ENCODE measurements at places on chromosomes 12 and 14.
A peak's percentile ranks its signal among the peaks of the same experiment; 100 is the strongest.

DNA sequence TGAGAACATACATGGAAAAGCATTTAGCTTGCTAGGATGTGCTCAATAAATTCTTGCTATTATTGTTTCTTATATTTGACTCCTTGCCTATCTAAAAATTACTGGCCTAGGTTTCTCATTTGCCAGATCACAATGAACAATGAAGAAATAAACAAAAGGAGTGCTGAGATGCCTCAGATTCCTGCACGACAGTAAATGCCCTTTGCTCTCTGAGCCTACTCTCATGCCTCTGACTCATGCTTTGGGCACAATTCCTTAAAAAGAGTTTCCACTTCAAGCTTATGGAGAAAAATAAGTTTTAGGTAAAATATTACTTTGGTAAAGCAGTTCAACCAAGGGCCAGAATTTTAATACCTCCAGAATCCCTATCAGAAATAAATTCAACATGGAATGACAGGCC is 30.9 kb downstream of the GRIN2B start:
- DNase-seq, result no peak

DNA sequence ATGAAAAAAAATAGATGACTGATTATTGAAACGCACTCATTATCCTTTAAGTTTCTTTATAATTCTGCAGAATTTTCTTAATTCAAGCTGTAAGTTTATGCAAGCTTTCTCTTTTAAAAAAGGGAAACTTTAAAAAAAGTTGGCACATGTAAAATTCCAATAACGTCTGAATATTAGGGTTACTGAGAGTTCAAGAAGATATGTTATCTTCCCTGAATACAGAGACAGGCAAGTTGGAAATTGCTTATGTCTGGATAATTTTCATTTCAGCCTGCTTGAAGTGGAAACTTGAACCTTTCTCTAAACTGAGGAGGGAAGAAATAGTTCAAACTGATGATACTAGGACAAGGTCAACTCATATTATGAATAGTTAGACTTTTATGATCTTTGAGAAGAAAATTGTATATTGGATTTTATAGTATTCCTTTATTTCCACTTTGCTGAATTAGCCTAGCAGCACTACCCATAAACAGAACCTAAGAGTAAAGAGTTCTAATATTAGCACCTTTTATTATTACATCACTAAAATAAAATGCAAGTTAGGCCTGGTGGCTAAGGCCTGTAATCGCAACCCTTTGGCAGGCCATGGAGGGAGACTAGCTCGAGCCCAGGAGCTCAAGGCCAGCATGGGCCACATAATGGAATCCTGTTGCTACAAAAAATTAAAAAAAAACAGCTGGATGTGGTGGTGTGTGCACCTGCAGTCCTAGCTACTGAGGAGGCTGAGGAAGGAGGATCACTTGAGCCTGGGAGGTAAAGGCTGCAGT is 288.0 kb downstream of the TRHDE start:
- no peak for DNase-seq

DNA sequence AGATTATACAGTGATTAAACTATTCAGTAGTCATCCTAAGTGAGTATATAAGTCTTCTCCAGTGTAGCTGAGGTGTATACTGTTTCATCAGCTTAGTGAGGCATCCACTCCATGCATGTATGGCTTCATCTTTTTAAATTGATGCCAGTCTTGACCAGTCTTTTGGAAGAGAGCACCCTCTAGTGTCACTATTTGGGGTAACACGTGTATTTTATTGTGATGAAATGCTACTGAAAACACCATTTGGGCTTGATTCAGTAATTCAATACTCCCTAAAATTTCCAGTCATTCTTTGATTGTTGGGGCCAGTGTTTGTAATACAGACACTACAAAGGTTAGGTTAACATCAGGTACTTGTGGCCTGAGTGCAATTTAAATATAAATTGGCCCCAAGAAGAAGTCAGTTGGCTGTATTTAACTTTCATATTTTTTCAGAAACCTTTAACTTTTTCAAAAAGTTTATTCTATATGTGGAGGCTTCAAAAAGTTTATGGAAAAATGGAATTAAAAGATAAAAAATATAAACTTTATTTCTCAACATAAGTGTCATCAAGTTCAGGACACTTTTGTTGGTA is 35.3 kb downstream of the MIPOL1 start:
- DNase-seq, result peak; percentile 14

DNA sequence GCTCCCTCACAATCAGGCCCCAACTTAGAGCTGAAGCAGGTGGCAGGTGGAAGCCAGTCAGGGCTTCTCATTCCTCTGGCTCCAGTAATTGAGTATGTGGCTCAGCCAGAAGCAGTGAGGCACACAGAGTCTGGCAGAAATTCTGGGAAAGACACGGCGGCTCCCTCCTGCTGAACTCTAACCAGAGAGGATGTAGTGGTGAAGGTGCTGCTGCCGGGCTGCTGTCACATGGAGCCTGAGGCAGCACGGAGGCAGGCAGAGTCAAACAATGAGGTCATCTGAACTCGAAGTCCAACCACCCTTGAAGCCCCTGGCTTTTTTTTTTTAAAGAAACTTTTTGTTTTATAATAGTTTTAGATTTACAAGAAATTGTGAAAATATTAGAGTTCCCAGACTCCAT is 33.4 kb upstream of the SMOC1 start:
- DNase-seq, result no peak

GRCh38 chr12:107684990-107685359 is 624 bp upstream of the PWP1 start:
- DNase-seq, result peak; percentile 22

DNA sequence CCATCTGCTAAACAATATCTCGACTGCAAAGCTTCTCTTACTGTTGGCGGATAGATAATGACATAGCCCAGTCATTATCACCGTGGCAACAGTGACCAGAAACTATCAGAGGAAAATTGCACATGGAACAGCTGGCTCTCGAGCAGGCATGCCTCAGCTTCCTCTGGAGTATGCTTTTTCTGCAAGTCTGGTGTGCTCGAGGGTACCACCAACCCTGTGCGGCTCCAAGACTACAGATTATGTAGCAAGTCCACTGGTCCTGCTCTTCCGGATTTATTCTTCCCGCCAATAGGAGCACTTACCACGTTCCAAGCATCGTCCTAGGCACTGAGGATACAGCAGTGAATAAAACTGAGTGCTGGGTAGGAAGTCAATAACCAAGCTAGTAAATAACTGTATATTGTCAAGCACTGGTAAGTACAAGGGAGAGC is 1.4 kb upstream of the GLRX5 start:
- DNase-seq, result no peak

DNA sequence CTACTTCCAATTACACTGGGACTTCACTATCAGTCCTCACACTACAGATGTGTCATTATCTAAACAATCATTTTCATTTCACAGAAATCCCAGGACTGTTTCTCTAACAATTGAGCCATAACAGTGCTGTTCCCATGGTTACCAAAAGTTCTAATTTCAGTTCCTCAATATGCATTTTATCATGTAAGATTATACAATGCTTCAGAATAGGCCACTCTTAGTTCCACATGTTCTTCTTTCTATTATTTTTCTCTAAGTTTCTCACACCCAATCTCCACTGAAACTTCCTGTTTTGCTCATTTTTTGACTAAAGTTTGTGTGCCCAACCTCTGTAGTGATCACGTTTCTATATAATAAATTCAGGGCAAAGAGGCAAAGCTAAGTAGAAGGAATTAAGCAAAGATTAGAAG is 185.8 kb downstream of the DUSP6 start:
- peak; percentile 96 for DNase-seq

DNA sequence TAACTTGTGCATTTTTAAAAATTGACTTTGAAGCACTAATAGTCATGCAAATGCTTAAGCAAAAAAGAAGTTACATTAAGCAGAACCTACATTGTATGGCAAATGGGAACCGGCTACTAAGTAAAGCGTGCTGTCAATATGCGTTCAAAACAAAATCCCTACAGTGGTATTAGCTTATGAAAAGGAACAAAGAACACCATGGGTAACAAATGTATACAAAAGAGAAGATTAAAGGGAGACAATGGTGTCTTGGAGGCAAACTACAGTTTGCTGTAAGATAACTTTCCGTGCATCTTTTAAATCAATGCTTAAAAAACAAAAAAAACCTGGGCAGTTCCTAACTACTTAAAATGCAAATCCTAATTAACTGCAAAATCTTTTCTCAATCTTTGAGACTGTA is 10.5 kb downstream of the CDK2AP1 start:
- DNase-seq, result no peak

DNA sequence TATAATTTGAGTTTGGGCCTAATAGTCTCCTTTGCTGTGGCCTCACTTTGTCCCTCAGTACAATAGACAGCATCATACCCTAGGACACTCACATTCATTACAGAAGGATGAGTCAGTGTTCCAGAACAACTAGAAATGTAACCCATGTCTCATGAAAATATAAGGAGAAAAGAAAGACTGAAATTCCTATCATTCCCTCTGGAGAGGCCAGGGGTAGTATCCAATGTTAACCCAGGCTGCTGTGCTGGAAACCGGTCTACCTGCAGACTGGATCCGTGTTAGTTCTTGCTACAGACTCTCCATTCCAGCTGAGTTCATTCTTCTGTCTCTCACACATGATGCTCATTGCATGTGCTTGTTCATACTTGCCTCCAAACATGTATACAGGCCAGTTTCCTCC is 75.8 kb upstream of the HOXC13 start:
- no peak for DNase-seq

GRCh38 chr12:114682785-114683708 is 928 bp downstream of the TBX3 start:
- DNase-seq, result no peak

GRCh38 chr14:69266572-69267345 is 6.8 kb downstream of the GALNT16 start:
- no peak for DNase-seq

GRCh38 chr12:132238884-132239283 is 90.5 kb downstream of the GALNT9 start:
- DNase-seq, result no peak

DNA sequence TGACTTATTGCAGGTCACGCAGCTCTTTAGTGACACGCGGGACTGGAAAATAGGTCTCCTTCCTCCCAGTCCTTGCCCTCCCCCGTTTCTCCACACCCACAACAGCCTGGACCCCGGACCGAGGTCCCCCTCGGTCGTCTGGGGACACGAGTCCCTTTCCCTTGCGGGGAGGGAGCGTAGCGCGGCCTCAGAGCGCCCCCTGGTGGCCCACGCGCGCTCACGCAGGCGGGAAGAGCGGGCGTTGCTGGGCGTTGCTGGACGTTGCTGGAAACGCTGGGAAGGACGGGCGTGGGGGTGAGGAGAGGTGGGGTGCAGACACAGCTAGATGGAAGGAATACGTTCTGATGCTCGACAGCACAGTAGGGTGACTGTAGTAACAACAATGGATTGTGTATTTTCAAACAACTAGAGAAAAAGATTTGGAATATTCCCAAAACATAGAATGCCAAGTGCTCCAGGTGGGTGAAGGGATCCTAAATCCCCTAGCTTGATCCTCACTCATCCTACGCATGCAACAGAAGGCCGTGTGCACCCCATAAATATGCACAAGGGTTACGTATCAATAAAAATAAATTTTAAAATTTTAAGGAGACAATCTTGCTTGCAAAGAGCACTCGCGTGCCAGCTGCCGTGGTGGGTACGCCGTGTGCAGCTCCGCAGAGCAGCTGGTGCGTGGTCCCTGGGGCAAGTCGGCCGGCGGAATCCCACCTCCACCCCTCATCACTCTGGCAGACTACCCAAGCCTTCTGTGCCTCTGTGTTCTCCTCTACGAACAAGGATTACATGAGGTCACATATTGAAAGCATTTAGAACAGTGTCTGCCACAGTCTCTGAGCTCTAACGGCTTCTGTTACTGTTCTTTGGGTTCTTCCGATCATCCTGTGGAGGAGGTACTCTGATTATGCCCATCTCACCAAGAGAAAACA is 87.4 kb downstream of the B4GALNT3 start:
- peak; percentile 84 for DNase-seq

GRCh38 chr14:20412411-20412810 is 890 bp downstream of the TEP1 start:
- DNase-seq, result peak; percentile 71

- no peak for DNase-seq
Observed at GRCh38 chr12:110200124-110200417, 75.9 kb downstream of the IFT81 start.

DNA sequence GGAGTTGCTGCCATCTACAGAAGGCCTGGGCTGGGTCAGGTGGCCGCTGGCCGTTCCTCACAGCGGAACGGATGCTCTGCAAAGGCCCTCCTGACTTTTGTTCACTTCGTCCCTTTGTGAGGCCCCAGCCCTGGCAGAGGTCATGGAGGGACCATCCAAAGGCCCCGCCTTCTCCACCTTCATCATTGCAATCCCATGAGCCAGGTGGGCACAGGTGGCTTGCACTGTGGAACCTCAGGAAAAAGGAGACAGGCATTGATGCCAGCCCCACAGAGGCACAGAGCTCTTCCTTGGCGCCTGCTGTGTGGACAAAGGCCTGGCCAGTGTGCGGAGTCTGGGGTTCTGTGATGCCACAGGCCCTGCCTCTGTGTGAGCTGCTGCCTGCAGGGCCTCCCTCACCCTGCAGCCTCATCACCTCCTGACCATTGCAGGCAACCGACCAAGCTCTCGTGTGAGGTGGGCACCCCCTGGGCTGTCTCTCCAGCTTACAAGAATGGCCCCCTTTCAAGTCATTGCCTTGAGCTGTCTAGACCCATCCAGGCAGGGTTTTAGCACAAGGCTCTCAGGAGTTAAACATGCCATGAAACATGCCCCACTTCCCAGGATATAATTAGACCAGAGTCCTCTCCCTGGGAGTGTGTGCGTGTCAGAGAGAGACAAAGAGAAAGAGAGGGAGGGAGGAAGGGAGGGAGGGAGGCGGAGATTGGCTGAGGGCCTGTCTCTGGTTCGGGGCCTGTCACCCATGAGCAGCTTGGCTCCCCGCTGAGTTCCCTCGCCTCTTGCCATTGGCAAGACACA is 19.3 kb downstream of the NFKBIA start:
- no peak for DNase-seq

GRCh38 chr12:125797421-125798175 is 732.4 kb downstream of the AACS start:
- no peak for DNase-seq

DNA sequence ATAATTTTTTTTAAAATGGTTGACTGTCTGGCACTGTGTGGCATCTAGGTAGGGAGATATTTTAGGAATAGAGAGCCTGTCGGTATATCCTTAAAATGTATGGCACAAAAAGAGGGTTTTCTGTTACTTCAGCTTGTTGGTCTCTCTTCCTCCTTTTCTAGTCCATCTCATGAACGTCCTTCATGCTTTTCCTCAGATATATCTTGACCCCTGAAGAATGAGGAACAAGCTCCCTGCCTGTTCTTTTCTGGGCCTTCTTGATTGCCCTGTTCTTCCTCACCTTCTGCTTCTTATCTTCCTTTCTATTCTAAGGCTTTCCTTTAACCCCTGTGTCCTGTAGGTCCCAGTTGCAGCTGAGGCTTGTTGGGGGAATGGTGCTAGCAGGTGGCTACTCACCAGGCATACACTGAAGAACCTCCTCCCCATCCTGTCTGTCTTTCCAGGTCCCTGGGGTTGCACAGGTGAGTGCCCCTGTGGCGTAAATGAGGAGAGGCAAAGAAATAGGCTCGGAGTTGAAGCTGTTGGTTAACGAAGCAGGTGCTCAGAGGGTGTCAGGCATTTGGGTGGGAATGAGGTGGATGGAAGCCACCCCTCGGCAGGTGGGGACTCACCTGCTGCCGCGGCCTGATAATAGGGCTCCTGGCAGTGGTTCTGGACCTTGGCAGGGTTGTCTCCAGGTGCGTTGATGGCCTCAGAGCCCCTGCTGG is 7.2 kb upstream of the C1R start:
- DNase-seq, result no peak

- no peak for DNase-seq
Observed at GRCh38 chr14:98808494-98809407, 463.2 kb downstream of the BCL11B start.

GRCh38 chr12:56154818-56155217 is 2.4 kb downstream of the MYL6B start:
- no peak for DNase-seq
